ENCODE measurements at places on chromosomes 5 and 9.

DNA sequence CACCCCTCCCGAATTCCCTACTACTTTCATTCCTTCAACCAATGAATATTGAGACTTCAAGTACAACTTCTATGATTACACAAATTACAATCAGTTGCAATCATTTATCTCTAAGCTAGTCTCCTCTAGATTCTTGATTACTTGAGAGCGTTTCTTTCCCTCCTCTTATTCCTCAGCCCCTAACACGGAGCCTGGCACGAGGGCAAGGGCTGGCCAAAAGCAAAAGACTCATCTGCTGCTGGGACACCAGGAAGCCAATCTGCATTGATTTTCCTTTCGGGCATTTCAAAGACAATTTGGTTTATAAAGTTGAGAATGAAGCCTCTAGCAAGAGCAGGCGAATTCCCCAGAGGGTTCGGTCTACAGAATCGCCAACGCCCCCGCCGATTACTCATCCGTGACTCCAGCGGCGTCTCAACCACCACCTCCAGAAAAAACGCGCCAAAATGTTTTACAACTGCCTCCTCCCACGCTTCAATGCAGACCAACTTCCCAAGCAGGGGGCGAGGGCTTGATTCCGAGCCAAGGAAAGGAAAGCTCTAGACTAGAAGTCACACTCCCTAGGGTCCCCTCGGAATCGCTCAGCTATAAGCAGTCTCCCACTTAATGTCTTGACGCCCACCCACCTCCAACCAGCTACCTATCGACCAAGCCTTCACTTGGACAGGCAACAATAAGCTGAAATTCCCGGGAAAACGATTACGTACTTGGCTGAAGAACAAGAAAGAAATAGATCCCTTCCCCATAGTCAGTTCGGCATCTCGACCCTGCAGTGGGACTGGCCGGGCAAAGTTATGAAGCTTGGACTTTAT is 1.5 kb downstream of the PCSK1 start:
- DNase-seq: no peak

GRCh38 chr9:137452761-137453642 is 6.1 kb downstream of the NSMF start:
- no peak for DNase-seq

DNA sequence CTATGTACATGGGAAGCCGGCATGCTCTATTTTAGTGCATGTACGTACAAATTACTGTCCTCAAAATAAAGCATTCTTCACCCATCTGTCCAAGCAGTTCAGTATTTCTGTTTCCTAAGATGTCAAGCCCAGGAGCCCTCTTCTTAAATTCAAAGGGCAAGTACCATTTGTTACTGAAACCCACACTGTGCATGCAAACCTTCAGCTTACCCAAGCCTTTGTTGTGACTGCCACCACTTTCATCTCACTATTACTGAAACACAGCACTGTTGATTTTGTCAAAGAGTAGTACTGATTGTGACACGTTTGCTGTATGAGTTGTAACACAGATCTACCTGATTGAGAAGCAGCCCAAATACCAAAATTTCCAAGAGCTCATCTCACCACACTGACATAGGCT is 390.4 kb upstream of the IZUMO3 start:
- DNase-seq: no peak

GRCh38 chr5:74953937-74954720 is 87.9 kb upstream of the FAM169A start:
- peak; percentile 30 for DNase-seq

DNA sequence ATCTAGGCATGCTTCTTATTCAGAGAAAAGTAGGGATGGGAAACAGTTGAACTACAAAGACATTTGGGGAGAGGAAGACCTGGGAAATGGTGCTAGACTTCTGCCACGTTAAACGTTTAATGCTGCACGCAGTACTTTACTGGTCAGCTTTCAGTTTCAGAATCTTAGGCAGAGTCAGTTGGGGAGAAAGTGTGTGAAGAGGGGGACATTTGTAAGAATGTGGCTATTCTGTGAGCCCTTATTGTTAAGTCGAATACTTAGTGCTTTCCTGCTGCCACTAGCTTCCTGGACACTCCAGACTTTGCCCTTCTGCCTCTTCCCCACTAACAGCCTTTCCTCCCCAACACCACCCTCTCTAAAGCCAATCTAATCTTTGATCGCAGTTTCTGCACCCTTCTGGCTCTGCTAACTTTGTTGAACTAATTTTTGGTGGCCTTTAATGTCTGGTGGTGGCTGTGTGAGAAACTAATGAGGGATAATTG is 6.1 kb downstream of the CYSTM1 start:
- DNase-seq: no peak

DNA sequence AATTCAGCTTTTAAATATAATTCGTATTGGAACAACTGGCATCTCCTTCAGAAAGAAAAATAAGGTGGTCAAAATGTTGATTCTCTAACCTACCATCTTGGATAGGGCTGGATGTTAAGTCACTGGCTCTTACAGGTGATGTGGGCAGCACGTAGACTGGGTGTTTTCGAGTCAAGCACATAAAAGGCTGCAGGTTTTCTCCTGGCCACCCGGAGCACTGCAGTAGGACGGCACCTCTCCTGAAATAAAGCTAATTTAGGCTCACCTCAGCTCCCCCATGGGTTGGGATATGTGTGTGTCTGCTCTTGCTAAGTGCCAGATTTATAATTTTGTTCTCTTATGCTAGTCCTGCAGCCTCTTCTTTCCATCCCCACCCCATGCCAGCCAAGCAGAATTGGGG is 80.3 kb downstream of the IQGAP2 start:
- DNase-seq: no peak

DNA sequence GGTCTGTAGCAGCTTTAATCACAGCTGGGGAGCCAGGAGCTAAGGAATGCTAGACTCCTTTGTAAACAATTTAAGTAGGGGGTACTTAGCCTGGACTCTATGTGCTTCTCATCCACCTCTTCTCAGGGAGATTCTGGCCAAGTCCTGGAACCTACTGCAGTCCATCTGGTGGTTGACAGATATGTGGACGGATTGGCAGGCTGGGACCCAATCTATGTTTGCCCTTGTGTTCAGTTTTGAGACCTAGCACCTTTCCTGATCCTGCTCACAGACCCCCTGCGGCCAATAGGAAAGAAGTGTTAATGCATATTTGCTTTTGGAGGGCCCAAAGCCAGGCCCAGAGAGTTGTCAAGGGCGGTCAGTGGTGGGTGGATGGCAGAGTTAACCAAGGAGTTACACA is 6.4 kb downstream of the SLC22A5 start:
- no peak for DNase-seq

- DNase-seq: no peak
Observed at GRCh38 chr9:16060436-16061129, 507.7 kb downstream of the CCDC171 start.

DNA sequence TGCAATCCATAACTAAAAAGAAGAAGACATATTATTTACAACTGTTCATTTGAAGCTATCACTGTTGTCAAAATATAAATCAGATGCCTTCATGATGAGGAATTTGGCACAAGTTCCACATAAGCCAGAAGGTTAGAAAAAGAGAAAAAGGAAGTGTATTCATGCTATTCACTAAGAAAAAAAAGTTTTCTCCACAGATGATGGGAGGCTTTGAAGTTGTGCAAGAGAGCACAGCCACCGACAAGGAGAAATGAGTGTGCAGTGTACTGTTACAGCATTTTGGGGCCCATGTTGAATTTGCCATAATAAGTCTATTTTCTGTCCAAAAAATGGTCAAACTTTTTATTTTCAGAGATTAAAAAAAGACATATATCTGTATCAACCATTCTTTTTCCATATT is 32.9 kb upstream of the IFNK start:
- DNase-seq: peak; percentile 38

- DNase-seq: peak; percentile 59
Observed at GRCh38 chr9:137406876-137407589, 15.9 kb downstream of the EXD3 start.

- peak; percentile 0 for DNase-seq
Observed at GRCh38 chr9:10678790-10679189, 66.0 kb upstream of the PTPRD start.

DNA sequence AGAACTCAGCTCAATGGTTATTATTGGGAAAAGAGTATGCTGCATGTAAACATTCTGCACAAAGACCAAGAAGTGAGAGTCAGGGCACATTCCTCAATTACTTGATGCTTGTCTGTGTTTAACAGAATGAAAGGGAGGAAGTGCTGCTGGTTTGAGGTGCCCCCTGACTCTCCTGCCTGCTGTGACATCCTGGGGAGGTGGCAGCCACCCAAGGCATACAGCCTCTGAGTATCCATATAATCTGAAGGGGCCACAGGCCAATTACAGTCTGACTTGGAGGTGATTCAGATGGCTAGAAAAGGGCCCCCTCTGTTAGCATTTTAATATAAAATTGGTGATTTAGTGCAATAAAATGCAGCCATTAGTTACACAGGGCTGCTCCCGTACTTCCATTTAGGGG is 313.8 kb downstream of the ASTN2 start:
- DNase-seq: no peak

DNA sequence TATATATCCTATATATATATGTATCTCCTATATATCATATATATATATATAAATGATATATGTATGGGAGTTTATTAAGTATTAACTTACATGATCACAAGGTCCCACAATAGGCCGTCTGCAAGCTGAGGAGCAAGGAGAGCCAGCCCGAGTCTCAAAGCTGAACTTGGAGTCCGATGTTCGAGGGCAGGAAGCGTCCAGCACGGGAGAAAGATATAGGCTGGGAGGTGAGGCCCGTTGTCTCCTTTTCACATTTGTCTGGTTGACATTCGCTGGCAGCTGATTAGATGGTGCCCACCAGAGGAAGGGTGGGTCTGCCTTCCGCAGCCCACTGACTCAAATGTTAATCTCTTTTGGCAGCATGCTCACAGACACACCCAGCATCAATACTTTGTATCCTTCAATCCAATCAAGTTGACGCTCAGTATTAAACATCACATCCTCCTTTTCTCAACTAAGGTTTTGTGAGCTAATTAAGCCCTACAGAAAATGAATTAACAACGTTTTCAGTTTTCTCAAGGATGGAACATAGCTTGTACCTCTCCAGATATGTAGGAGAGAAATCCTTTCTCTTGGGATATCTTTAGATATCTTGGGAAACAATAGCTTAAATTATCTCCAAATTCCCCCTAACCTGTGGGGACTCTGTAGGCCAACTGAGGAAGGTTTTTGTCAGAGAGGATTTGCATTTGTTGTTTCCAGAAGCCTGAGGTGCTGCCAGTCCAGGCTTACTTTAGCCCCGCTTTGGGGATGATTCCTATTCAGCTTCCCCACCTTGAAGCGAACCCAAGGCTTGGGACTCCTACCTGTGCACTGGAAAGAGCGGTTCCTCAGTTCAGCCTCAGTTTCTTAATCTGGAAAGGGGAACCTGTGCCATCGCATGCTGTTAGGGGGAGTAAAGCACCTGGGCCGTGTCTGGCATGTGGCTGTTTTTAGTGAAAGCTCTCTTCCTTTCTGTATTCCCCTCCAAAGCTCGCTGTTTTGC is 163.2 kb downstream of the CACNA1B start:
- no peak for DNase-seq

- DNase-seq: peak; percentile 67
Observed at GRCh38 chr5:56677690-56678305, 137.6 kb upstream of the MAP3K1 start.

GRCh38 chr9:97767891-97768290 is 70.8 kb upstream of the XPA start:
- DNase-seq: no peak

GRCh38 chr5:180810959-180811622 is 8.5 kb upstream of the MGAT1 start:
- no peak for DNase-seq

DNA sequence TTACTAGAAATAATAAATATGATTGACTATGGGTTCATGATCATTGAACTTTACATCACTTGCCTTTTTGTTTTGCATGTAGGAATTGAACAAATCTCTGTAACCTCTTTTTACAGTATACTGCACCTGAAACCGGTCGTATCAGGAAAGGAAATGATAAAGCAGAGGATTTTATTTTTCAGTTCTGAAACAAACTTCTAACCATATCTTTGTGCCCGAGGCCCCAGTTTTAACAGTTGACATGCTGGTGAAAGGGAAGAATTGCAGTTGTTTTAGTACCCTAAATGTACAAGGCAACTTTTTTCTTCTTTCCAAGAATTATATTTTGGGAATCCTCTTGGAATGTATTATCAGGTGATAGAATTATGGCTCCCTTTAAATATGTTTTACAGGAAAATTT is 27.8 kb downstream of the TMEM38B start:
- DNase-seq: no peak

DNA sequence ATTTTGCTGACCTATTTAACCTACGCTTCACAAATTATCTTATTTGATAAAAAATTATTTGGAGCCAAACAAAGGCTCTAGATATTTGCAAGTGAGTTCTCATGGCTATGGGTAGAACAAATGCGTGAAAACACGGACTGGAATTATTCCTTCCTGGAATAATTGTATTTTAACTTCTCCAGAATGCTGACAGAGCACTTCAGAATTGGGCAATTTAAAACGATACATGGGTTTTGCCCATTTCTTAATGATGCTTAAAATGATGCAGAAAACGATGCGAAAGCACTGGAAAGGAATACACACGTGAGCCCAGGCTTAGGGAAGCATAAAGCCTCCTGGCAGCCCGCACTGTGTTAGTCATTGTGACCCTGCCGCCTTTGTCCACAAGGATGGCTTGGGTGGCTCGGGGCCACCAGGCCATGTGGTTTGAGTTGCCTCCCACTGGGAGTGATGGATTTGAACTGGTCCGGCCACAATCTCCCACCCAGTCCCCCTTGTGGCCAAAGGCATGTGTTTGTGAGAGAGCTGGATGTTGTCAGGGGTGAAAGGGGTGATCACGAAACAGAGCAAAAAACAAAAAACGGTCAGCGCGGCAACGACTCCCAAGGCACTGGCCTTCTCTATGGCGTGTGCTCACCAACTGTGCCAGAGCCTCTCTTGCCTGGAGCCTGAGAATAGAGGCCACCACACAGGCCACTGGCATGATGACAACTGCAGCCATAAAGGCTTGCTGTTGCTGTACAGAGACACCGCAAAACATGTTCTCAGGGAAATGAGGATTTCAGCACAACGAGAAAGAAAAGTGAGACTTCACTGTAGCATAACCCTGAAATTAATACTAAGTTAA is 234.2 kb upstream of the ADAMTS16 start:
- no peak for DNase-seq

DNA sequence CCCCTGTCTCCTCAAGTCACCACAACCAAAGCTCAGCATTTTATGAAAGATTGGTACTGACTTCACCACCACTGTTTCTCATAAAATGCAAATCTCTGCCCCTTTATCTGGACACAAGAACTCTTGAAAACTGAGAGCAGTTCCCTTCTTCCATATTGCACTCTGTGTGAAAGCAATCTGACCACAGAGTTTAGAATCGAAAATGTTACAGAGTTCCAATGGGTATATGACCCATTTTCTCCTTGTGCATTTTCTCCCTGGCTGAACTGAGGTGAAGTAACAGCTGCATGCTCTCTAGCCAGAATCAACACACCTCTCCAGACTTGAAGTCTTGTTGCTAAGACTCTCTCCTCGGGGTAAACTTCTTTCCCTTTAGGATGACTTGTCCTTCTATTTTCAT is 111.0 kb upstream of the PLCXD3 start:
- DNase-seq: no peak

All from fibroblast of villous mesenchyme (primary cell).